ENCODE measurements at places on chromosomes 5 and 9. TPM values are rescaled to one million over a fixed set of nuclear protein-coding genes. Genes with fewer than 3 reads are reported as not detected.

DNA sequence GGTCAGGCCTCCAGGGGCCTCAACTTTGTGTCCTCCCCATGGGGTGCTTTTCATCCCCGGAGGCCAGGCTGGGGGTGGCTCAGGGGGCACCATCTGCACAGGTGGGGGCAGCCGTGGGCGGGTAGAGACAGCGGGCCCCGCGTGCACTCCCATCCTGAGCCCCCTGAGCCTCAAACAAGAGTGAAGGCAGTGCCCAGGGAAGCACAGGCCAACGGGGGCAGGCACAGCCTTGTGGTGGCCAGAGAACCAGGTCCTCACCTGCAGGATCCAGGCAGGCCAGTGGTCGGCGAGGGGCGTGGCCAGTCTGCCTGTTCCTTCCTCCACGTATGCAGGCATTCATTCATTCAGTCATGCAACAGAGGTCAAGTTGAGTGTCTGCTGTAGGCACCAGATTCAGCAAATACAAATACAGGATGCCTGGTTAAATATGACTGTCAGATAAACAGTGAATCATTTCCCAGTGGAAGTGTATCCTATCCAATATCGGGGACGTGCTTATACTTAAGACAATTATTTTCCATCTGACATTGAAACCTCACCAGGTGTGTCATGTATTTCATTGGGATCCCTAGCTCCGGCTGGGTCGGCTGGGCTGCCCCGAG is 22.3 kb downstream of the KCNT1 start:
- DNase-seq, result no peak

DNA sequence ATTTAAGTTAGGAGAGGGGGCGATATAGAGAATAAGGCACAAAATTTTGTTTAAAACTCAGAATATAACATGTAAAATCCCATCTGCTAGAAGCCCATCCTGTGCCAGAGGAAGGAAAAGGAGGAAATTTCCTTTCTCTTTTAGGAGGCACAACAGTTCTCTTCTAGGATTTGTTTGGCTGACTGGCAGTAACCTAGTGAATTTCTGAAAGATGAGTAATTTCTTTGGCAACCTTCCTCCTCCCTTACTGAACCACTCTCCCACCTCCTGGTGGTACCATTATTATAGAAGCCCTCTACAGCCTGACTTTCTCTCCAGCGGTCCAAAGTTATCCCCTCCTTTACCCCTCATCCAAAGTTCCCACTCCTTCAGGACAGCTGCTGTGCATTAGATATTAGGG is 18.3 kb downstream of the MOCS2 start:
- peak; percentile 72 for DNase-seq

DNA sequence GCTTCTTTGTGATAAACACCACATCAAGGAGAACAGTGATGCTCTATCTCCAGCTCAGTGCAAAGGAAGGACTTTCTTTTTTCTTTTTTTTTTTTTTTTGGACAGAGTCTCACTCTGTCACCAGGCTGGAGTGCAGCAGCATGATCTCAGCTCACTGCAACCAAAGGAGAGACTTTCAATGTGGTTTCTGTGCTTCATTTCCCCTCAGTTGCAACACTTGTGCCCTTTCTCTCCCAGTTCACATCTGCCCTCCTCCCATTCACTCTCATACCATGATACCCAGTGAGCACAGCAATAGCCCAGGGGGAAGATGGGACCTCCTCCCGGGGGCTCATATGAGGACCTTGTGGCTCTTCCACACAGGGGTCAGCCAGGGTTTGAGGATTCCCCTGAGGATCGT is 110.0 kb downstream of the MTRR start:
- DNase-seq, result no peak

- DNase-seq, result no peak
These were observed 23.9 kb downstream of the SLC36A1 start for GRCh38 chr5:151471276-151471675.

GRCh38 chr5:16049761-16050160 is 129.8 kb downstream of the MARCHF11 start:
- DNase-seq, result no peak

GRCh38 chr9:114423181-114423580 is 35.4 kb upstream of the AKNA start:
- no peak for DNase-seq

GRCh38 chr5:171688696-171689495 is 96.7 kb upstream of the SMIM23 start:
- no peak for DNase-seq

DNA sequence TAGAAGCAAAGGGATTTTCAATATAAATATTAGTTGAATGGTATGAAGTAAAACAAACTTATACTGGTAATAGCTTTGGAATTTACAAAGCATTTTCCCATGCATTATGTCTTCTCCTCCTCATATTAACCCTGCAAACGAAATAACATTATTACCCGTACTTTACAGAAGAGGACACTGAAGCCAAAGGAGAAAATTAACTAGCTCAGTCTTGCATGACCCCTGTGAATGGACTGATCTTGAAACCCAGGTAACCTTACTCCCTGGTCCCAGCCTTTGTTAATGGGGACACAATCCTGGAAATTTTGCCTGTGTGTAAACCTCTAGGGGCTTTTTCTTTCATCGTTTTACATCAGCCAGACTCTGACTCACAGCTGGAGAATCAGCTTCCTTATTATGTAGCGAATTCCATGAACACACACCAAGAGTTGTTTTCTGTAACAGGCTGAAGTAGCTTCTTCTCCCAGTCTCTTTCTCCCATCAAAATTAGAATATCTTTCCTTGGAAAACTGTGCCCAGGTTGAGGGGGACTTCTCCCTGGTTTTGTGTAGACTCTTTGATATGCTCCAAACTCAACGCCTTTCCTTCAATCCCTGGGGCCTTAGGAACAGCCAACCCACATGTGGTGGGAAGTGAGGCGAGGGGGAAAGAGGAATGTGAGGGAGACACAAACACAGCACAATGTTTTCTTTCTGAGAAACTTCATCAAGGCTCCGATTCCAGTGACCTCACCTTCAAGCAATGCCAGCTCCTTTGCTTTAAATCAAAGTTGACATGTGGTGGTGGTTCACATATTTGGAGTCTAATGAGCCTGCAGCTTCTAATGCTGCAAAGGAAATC is 480.9 kb upstream of the PAPPA start:
- peak; percentile 99 for DNase-seq

DNA sequence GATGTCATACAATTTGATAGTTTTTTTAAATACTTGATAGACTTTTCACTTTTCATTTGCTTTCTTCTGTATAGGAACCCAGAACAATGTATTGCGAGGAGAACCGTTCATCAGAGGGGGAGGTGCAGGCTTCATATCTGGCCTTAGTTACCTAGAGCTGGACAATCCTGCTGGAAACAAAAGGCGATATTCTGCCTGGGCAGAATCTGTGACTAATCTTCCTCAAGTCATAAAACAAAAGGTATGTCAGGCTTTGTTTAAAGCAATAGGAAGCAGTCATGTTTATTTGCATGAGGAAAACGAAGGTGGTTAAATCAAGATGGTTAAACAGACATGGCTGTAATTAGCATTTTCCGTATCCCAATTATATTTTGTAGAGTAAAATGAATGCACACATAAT is 46.0 kb downstream of the C7 start:
- DNase-seq, result no peak

DNA sequence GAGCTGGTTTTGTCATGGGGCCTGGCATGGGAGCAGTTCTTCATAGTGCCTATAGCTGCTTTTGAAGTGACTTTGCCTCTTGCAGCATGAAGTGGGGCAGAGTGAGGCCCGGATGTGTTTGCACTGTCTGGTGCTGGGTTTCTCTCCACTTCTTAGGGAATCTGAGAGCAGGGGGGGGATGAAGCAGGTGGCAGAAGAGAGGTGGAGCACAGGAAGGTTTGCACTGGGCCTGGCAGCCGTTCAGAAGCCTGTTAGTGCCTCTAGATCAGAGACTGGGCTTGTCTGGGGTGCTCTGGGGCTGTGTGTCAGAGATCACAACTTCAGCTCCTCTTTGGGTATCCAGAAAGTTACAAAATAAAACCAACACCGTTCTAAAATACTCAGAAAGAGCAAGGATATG is 18.4 kb downstream of the USP20 start:
- no peak for DNase-seq

DNA sequence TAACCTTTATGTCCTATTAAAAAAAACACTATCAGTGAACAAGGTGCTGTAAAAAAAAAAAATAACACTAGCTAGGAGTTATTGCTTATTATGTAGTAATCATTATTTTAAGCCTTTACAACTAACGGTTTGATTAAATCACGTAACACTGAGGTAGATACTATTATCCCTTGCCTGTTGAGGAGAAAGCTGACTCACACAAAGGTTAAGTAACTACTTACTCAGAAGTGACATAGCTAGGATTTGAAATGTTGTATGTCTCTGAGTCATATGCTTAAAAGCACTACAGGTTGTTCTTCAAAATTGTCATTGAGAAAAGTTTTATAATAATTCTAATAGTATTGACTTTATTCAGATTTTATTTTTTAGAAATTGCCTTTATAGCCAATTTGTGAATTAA is 8.8 kb downstream of the TENT2 start:
- peak; percentile 39 for DNase-seq

DNA sequence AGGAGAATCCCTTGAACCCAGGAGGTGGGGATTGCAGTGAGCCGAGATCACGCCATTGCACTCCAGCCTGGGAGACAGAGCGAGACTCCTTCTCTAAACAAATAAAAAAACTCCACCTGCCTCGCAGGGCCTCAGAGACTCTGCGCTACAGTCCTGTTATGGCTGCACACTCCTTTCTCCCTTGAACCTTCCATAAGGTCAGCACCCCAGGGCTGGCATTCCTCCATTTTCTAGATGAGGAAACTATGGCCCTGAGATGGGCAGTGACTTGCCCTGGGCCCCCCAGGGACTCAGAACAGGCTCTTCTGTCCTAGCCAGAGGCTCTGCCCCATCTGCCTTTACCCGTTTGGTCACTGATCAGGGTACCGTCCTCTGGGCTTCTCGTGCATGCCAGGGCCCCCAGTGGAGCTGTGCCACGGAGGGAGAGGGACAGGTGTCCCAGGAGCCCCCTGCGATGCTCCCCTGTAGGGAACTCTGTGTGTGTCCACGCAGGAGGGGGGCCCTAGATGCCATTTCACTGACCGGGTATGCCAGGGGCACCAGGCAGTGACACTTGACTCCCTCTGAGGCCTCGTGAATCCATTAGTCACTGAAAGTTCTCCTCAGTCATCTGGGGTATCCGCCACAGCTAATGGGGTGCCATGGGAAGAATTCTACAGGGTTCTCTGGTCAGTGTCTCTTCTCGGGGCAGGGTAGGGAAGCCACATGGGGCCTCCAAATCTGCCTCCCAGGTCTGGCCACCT is 16.2 kb downstream of the RALGDS start:
- no peak for DNase-seq

SLC30A5 gene
- total RNA-seq, result 28.5 TPM

VAV2 gene
- total RNA-seq, result 10.9 TPM

ALDH1A1 gene
- total RNA-seq, result 8.8 TPM

NUTM2F gene
- not detected for total RNA-seq

ADRA1B gene
- total RNA-seq, result not detected

DDX41 gene
- total RNA-seq, result 58.5 TPM

PRR16 gene
- 4.4 TPM for total RNA-seq

ZFP2 gene
- 2.7 TPM for total RNA-seq

SHISAL2B gene
- not detected for total RNA-seq

PCDHA9 gene
- 0.49 TPM for total RNA-seq

SLC46A2 gene
- not detected for total RNA-seq

CYLC2 gene
- not detected for total RNA-seq

ZNF354C gene
- total RNA-seq, result 10.5 TPM

All from fibroblast of the aortic adventitia (primary cell).